ENCODE measurements at places on chromosomes 2 and 18. TPM values are rescaled to one million over a fixed set of nuclear protein-coding genes. Genes with fewer than 3 reads are reported as not detected.
A peak's percentile ranks its signal among the peaks of the same experiment; 100 is the strongest.

GRCh38 chr2:11708106-11708505, 38.1 kb upstream of the NTSR2 start:
- no peak for DNase-seq

- DNase-seq: peak; percentile 85
Observed at GRCh38 chr2:133346654-133347053, 221.6 kb downstream of the NCKAP5 start.

DNA sequence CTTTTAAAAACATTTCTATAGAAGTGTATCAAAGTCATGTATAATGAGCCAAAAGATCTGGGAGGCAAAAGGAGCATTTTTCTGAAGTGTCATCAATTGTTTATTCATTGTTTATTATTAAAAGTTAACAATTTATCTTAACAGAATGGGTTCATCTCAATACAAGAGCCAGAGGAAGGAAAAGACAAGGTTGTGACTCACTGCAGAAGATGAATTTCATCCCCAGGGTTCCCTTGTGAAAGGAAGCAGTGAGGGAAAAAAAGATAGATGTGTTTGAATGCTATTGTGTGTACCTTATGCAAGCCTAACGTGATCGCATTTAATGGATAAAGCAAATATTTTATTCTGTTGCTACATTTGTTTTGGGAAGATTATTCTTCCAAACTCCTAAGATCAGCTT, 286.3 kb downstream of the PIEZO2 start:
- no peak for DNase-seq

DNA sequence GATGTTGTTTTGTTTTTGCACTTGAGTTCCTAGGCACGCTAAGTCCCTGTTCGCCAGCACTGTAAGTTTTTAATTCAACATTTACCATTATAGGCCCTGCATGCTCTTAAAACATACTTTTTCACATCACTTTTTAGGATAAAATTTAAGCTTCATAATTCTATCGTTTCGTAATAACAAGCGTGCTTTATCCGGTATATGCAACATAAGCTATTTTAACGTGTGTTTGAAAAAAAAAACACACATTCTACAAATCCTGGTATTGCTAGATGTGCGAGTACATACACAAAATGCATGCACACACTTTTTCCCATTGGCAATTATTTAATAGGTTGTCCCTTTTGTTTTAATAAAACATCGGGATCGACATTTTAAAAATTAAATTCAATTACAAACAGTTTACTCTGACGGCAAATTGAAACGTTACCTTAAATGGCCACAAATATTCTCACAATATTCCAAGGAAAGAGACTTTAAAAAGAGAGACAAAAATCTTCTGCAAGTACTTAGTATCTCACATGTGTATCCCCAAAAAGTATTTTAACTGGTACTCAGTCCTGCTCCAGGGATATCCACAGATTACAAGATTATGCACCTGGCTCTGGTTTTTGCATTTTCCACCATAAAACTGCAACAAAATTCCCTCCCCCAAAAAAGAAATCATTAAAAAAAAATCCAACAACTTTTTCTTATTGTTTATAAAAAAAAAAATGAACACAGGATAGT, 1.0 kb upstream of the TCF4 start:
- DNase-seq: no peak

The RGPD3 gene
- 0.14 TPM for total RNA-seq

- peak; percentile 12 for DNase-seq
Observed at GRCh38 chr2:46230115-46230571, 67.1 kb upstream of the EPAS1 start.

The BOK gene
- total RNA-seq: 86.8 TPM

- DNase-seq: no peak
Observed at GRCh38 chr18:2855560-2856350, 8.9 kb downstream of the EMILIN2 start.

GRCh38 chr2:20148923-20149702, 75.8 kb downstream of the SDC1 start:
- DNase-seq: no peak

DNA sequence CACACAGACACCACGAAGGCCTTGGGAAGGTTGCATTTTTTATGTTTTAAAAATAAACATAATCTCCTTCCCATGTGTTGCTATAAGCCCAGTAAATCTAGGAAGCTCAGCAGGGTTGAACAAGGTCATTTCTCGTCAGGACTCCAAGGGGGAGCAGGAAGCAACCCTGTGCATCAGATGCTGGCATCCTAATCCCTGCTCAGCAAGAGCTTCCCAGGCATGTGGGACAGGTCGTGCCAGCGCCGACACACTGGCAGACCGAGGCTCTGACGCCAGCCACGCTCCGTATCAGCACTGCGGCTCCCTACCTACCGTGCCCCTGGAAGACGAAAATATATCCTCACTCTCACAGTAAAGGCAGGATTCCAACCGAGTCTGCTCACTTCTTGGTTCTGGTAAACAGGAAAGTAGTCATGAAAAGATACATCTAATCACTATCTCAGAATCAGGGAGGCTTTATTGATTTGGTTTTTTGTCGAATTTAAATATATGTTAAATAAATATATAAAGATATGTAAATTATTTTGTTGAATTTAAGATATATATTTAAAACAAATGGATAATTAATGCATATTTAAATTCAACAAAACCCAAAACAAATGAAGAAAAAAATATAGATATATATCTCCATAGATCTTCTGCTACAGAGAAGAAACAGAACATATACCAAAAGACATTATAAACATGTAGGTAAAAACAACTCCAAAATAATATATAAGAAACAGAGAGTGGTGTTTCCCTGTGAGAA, 61.4 kb downstream of the TXNL1 start:
- DNase-seq: no peak

The KCNG2 gene
- not detected for total RNA-seq

The SLC11A1 gene
- total RNA-seq: 0.21 TPM

DNA sequence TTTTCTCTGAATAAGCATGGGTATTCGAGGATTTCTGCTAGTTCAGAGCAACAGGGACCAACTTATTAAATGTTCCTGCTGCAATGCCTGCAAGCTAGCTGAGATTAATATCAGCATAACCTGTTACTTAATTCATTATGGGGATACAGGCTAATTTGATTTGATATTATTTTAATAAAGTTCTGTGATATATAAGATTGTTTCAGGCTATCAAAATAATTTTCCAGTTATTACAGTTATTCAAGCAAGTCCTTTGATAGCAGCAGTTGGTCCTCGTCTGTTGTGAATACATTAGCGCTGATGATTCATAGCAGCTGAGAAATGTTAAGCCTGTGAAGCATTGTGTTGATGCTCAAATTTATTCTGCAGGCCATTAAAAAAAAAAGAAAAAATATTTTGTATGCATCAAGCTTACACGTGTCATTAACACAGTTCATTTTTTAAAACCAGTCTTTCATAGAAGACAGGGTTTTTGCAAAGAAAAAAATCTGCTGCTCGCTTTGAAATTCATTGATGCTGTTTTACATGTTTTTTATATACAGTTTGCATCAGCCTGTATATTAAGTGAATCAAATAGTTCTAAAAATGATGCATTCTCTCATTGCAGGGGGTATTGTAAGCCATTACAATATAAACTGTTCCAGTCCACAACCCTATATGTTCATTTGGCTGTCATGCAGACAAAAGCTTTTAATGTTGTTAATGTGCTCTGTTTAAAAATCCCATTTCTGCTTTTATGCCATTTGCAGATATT, 482.5 kb downstream of the BCL11A start:
- DNase-seq: no peak

GRCh38 chr2:37851828-37852584, 73.1 kb upstream of the RMDN2 start:
- DNase-seq: no peak

DNA sequence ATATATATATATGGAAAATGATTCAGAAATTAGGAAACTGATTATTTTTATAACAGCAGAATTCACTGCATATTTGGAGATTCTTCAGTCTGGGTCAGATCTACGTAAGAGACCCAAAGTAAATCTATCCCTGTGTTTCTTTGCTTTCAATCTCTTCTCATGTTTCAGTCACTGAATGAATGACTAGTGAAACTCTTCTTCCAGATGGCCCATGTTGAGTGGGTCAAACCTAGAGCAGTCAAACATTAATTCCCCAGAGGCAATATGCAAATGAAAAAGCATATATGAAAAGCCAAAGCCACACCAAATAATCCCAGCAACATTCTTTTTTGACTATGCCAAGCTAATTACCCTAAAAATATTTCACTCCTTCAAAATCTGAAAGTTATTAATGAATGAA, 317.3 kb downstream of the RBM43 start:
- DNase-seq: no peak

The ITM2C gene
- total RNA-seq: 148 TPM

The DDX18 gene
- 66.9 TPM for total RNA-seq

The SLC35F5 gene
- 66.3 TPM for total RNA-seq

GRCh38 chr18:8491516-8491915, 117.7 kb upstream of the RAB12 start:
- no peak for DNase-seq

DNA sequence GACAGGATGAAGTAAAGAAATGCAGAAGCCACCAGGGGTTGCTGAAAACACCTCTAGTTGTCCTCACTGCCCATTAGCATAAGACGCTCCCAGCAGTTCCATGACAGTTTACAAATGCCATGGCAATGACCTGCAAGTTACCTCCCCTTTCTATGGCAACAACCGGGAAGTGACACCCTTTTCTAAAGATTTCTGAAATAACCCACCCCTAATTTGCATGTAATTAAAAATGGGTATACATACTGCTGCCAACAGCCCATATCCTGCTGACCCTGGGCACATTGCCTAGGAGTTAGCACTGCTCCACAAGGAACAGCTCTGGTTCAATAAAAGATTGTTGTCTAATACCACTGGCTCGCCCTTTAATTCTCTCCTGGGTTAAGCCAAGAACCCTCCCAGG, 178.3 kb upstream of the LRATD1 start:
- no peak for DNase-seq

DNA sequence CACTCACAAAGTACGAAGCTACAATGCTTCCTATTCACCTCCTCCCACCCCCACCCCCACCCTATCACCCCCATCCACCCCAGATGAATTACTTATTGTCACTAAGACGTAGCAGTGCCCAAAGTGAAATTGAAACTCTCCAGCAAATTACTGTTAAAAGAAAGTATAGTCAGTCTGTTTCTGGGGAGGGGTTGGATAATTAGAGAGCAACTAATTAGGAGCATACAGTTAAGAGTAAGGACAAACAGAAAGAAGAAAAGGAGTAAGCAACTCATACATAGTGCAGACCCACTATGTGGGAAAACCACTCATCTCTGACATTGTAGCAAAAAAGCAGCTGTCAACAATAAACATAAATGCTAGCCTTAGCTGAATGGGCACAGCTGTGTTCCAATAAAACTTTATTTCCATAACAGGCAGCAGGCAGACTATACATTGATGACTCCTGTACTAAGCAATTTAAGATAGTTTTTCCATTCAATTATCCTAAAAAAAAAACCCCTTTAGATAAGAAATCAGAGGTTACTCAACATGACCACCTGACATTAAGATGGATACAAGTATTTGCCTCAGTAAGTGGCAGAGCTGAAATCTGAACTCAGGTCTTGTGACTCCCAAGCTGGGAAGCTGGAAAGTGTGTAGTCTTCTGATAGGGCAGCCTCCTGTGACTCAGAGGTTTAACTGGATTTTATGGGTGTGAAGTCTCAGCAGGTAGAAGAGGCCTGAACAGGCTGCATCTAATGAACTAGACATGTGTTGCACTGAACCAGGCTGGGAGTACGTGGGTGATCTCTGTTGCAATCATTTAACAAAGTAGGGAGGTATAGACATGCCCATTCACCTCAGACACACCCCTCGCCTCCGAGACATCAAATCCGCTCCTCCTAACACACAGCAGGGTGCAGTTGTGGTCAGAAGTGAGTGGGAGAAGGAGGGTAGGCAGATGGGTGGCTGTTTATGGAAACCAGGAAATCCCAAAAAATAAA, 171.8 kb upstream of the KLF7 start:
- peak; percentile 53 for DNase-seq

DNA sequence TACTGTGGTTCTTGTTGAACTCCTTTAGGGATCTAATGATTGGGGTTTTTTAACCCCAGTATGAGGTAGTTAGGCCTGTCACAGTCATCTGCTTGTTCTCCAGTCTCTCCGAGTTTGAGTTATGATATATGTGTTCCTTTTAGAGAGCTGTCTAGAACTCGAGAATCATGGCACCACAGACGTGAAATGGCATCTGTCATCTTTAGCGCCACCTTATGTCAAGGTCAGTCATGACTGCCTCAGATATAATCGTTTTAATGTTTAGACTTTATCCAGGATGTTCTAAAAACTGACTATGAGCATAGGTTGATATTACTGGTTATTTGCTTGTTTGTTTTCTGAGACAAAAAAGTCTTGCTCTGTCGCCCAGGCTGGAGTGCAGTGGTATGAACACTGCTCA, 112.2 kb downstream of the CEP192 start:
- no peak for DNase-seq

GRCh38 chr18:46155641-46156051, 51.5 kb downstream of the HAUS1 start:
- DNase-seq: peak; percentile 94

- DNase-seq: no peak
Observed at GRCh38 chr2:118565786-118566540, 281.5 kb downstream of the EN1 start.

DNA sequence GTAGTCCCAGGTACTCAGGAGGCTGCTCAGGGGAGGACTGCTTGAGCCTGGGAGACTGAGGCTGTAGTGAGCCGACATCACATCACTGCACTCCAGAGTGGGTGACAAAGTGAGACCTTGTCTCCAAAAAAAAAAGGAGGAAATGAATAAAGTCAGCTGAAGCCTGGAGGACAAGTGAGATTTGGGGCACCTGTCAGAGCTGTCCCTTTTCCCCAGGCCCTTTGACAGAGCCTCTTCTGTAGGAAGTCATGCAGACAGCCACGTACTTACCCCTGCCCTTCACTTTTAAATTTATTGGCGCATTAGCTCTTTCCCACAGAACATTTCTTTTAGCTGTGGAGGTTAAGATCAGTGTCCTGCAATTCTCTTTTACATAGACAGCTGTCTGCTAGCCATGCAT, 151.0 kb upstream of the DNMT3A start:
- DNase-seq: no peak

DNA sequence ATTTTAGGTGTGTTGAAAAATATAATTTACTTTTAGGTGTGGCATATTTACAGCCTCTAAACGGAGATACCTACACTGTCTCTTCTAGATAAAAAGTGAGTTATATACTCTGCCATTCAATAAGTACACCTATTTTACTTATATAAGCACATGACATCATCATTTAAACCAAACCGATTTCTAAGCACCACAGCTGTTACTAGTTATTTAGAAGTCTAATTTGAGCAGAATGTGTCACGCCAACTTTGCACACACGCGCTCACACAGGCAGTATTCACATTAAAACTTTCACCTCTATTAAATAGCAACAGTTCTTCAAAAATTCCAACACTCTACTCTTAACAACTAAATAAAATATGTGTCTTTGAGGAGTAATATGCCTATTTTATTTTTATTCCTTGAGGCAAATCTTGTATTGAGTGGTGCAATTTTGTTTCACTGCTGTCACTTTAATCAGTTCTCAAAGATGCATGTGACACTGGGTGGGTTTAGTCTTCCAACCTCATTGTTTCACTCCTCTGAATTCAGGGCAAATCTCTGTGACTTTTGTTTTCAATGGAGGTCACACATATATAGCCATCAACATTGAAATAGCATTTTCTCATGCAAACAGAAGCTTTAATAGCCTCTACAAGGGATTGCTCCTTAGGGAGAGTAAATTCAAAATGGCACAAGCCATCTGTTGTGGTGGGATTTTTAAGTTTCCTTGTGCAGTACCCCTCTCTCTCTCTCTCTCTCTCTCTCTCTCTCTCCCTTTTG, 721.0 kb downstream of the PLCL1 start:
- no peak for DNase-seq

Data from kidney epithelial cell (primary cell).